ENCODE measurements at places on chromosomes 12 and 14.

DNA sequence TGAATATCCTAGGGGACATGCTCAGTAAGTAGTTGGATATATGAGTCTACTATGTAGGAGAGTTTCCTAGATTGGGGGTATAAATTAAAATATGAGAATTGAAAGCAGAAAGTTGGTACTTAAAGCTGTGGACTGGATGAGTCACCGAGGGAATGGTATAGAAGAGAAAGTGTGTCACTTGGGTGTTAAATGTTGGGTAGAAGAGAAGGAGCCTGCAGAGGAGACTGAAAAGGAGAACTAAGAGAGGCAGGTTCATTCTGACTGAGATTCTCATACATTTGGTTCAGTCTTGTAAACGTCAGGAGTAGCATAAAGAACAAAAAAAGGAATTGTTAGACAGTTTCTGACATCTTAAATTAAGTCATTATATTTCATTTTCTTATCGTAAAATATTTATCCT is 19.9 kb downstream of the LRRC9 start:
- no peak for DNase-seq

DNA sequence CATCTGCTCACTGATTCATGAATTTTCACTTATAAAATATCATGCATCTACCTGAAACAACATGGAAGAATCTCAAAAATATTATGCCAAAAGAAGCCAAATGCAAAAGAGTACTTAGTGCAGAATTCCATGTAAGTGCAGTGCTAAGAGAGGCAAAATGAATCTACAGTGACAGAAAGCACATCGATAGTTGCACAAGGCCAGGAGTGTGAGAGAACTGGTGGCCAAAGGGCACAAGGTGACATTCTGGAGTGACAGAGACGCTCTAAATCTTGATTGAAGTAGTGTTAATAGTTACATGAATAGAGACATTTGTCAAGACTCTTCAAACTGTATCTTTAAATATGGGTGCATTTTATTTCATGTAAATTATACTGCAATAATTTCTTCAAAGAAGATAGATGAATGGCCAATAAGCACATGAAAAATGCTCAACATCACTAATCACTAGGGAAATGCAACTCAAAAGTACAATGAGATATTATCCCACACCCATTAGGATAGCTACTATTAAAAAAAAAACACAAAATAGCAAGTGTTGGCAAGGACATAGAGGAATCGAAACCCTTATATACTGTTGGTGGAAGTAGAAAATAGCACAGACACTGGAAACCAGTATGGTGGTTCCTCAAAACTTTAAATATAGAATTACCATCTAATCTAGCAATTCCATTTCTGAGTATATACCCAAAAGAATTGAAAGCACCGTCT is 71.7 kb upstream of the KICS2 start:
- no peak for DNase-seq

DNA sequence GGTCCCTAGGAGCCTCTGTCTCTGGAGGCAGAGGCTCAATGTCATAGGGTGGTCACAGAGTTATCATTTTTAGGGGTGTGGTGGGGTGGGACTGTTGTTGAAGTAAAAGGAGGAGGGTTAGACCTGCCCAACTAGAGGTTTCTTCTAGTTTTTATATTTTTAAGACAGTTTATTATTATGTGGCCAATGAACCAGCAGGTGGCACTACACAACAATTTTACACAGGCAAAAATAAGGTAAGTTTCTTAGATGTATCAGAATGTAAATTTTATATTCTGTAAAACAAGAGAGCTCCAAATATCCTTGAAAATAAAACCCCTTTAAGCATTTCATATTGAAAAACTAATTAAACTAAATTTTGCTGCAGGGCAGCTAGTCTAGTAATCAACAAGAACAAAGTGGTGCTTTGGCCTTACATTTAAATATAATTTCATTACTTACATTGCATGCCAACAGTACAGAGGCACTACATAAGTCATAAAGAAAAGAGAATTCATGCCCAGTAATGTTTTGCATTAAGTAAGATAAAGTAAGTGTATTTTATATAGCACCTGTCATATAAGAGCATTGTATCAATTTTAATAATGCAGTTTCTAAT is 22.2 kb upstream of the OVCH1 start:
- DNase-seq: no peak

GRCh38 chr12:29971446-29971845 is 187.7 kb upstream of the TMTC1 start:
- no peak for DNase-seq

DNA sequence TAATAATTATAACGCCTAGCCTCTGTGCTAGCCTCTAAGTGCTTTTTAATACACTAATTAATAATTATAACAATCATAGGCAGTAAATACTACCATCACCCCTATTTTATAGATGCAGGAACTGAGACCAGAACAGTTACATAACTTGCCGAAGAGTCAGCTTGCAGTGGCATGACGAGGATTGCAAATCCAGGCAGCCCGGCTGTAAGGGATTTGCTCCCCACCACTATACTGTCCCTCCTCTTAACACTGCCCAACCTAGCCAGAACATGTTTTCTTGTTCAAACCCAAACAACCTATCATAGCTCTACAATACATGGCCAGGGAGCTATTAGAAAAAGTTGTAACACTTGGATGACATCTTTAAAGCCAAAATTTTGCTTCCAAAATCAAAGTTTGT is 33.9 kb upstream of the VASH1 start:
- no peak for DNase-seq

Data from activated effector memory CD4-positive, alpha-beta T cell treated with Interleukin-2 at 50 U/mL for 16 hours (primary cell).